Naive thymus-derived CD8-positive, alpha-beta T cell (primary cell): ENCODE measurements at places on chromosomes 3 and 15.

GRCh38 chr15:70783041-70783440 is 19.7 kb upstream of the UACA start:
- no peaks in the 10 kb centered on the region for H3K4me1 ChIP-seq
- H3K36me3 ChIP-seq: peaks cover 5% of the 10 kb centered on the region
- H3K4me3 ChIP-seq: no peak overlapping the region
- no peak for DNase-seq
- no peak overlapping the region for H3K27ac ChIP-seq
- H3K27me3 ChIP-seq: peaks cover 16% of the 10 kb centered on the region

GRCh38 chr15:67097930-67098740 is 32.7 kb downstream of the SMAD3 start:
- H3K27me3 ChIP-seq: no peaks in the 10 kb centered on the region
- peak overlapping the region; percentile 96 for H3K27ac ChIP-seq
- H3K4me3 ChIP-seq: peak overlapping the region; percentile 85
- H3K4me1 ChIP-seq: peaks cover 16% of the 10 kb centered on the region
- DNase-seq: no peak

GRCh38 chr3:169563775-169564059 is 99.8 kb downstream of the MECOM start:
- H3K4me1 ChIP-seq: no peaks in the 10 kb centered on the region
- H3K4me3 ChIP-seq: no peak overlapping the region
- DNase-seq: no peak
- peaks cover 2% of the 10 kb centered on the region for H3K27me3 ChIP-seq
- H3K36me3 ChIP-seq: no peaks in the 10 kb centered on the region

DNA sequence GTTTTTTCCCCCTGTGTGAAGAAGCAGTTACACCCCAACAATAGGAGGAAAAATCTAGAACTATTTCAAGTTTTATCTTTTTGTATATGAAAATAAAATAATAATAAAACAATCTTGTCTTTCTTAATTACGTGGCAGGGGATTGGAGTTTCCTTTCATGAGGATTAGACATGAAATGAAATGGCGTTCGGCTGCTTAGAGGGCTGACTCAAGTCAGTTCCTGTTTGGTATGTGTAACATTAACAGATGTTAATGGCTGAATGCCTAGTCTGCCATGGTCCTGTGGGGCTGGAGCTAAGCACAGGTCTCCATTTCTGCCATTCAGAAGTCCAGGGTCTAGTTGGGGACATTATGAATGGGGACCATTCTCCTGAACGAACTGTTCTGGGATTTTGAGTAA is 3.1 kb upstream of the EXOG start:
- DNase-seq: no peak
- H3K27me3 ChIP-seq: no peaks in the 10 kb centered on the region
- peak overlapping the region; percentile 6 for H3K4me3 ChIP-seq
- H3K4me1 ChIP-seq: peaks cover 17% of the 10 kb centered on the region
- no peaks in the 10 kb centered on the region for H3K36me3 ChIP-seq

GRCh38 chr3:160697637-160698380 is 20.8 kb downstream of the ARL14 start:
- no peaks in the 10 kb centered on the region for H3K36me3 ChIP-seq
- H3K27me3 ChIP-seq: peaks cover 1% of the 10 kb centered on the region
- DNase-seq: no peak
- H3K4me1 ChIP-seq: no peaks in the 10 kb centered on the region
- no peak overlapping the region for H3K27ac ChIP-seq

GRCh38 chr3:9352917-9353752 is 9.7 kb upstream of the THUMPD3 start:
- peak; percentile 47 for DNase-seq
- no peaks in the 10 kb centered on the region for H3K36me3 ChIP-seq
- peaks cover 5% of the 10 kb centered on the region for H3K4me1 ChIP-seq
- H3K27ac ChIP-seq: no peak overlapping the region

- peaks cover 67% of the 10 kb centered on the region for H3K4me1 ChIP-seq
- H3K36me3 ChIP-seq: peaks cover 40% of the 10 kb centered on the region
- H3K27me3 ChIP-seq: no peaks in the 10 kb centered on the region
- peak overlapping the region; percentile 97 for H3K27ac ChIP-seq
These were observed 24.3 kb downstream of the OXNAD1 start for GRCh38 chr3:16289144-16289889.

DNA sequence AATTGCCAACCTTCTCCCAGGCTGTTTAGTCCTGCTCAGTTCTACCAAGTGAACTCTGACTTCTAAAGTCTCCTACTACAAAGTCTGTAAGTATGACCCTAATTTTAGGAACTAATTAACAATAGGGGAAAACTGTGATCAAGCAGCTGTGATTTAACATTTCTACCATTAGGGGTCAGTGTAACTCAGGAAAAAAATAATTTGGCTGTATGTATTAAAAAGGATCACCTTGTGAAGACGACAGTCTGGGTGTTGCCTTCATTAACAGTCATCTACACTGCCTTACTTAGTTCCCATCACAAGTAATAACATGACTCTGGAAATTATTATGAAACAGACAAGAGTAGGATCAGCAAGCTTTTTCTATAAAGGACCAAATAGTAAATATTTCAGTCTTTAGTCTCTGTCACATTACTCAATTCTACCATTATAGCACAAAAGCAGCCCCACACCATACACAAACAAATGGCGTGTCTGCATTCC is 4.2 kb upstream of the NPHP3 start:
- peaks cover 2% of the 10 kb centered on the region for H3K27me3 ChIP-seq
- H3K4me1 ChIP-seq: peaks cover 13% of the 10 kb centered on the region
- no peak for DNase-seq
- no peak overlapping the region for H3K27ac ChIP-seq
- no peak overlapping the region for H3K4me3 ChIP-seq
- H3K36me3 ChIP-seq: no peaks in the 10 kb centered on the region

DNA sequence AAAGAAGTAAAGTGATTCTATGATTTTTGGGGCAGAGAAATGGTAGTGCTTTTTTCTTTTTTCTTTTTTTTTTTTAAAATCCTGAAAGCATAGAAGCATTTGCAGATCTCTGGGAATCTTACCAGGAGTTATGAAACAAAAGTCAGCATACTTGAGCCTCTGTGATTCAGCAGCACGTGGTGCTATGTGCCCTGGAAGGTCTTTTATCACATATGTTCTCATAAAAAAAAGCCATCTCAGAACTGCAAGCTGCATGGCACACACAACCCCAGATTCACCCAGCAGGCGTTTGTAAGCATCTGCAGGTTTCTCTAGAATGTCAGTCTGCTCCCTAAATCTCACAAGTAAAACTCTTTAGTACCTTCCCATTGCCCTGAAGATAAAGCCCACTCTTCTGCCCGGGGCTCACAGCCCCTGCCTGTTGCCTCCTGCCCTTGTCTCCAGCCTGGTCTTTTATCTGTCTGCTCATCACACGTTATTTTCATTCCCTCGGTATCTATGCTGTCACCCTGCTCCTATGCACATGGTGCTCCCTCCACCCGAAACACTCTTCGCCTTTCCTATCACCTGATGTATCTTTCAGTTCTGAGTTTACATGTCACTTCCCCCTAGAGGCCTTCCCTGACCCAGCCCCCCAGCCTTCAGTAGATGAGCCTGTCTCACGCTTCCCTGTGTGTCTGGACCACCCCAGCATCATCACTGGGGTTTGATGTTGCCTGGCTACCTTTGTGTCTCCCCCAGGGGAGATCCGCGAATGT is 72.4 kb downstream of the CHDH start:
- no peak overlapping the region for H3K4me3 ChIP-seq
- no peak for DNase-seq
- no peak overlapping the region for H3K27ac ChIP-seq
- peaks cover 7% of the 10 kb centered on the region for H3K27me3 ChIP-seq
- H3K36me3 ChIP-seq: no peaks in the 10 kb centered on the region

- H3K27me3 ChIP-seq: peaks cover 20% of the 10 kb centered on the region
- no peak overlapping the region for H3K4me3 ChIP-seq
- H3K27ac ChIP-seq: no peak overlapping the region
- no peak for DNase-seq
- H3K4me1 ChIP-seq: peaks cover 17% of the 10 kb centered on the region
These were observed 4.0 kb downstream of the TEX9 start for GRCh38 chr15:56369234-56369633.

DNA sequence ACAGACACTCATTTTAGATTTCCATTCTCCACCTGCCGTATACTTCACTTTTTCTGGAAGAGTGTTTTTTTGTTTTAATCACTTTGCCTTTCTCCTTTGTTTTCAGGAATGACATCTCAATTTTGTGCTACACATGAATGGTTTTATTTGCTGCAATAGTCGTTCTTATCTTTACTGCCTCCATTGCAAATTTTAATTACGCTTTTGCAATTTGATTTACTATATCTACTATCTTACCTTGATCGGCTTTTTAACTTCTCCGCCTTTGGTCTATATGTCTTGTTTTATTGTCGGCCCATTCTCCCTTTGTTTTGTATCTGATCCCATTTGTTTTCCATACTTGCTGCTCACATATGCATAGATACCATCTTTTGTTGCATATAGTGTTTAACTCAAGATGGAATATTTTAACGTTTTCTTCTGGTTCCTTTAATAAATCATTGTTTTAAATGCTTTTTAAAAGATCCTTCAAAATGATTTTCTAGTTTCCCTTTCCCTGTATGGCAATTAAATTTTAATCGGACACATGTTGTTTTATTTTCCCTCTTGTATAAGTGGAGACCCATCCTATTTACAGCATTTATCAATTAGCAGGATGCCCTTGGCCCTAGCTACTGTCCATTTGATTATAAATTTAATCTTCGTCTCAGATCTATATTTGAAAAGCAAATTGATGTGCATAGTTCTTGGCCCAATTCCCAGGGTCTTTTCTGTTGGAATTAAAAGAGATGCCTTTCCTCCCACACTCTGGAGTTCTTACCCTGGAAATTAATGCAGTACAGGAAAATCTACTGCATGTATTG is 97.2 kb upstream of the CNTN4 start:
- no peak for DNase-seq
- H3K27ac ChIP-seq: no peak overlapping the region
- no peaks in the 10 kb centered on the region for H3K27me3 ChIP-seq
- no peaks in the 10 kb centered on the region for H3K4me1 ChIP-seq
- H3K36me3 ChIP-seq: peaks cover 5% of the 10 kb centered on the region
- H3K4me3 ChIP-seq: no peak overlapping the region

GRCh38 chr3:45137656-45138181 is 8.5 kb downstream of the CDCP1 start:
- no peak overlapping the region for H3K27ac ChIP-seq
- H3K27me3 ChIP-seq: peaks cover 24% of the 10 kb centered on the region
- no peak for DNase-seq

DNA sequence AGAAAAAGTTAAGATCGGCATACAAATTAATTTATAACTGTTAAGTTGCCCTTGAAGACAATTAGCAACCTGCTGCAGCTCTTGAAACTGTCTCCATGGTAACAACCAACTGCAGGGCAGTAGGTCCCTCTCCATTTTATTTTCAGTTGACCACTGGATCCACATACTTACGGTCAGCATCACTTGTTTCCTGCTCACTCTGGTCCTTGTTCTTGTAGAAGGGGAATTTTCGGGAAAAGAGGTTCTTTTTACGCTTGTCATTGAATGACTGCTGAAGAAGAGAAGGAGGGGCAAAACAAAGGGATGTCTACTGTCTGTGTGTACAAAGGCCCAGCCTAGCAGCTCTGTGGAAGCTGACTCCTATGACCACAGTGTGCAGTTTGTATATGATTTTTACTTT is 46.8 kb upstream of the MELTF start:
- no peaks in the 10 kb centered on the region for H3K4me1 ChIP-seq
- no peak overlapping the region for H3K27ac ChIP-seq
- peaks cover 52% of the 10 kb centered on the region for H3K36me3 ChIP-seq
- no peaks in the 10 kb centered on the region for H3K27me3 ChIP-seq

DNA sequence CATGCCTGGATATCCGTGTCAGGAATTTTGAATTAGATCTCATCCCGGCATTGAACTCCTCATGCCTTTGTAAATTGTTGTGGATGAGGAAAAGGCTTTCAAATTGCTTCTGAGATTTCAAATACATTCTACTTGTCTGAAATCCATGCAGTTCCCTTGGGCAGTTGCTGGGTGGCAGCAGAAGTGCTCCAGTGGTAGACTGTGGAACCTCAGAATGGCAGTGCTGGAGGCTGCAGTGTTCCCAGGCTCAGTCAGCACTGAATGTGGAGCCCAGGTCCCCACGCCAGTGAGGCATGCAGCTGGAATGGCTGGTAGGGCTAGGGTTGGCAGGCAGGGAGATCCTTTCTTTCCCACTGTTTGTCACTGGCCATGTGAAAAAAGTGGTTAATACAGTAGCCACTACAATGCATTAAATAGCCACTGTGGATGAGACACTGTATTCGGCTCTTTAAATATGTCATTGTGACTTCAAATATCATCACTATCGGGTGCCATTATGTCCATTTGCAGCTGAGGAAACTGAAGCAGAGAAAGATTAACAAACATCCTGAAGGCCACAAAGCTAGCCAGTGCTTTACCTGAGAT is 98.6 kb downstream of the TPRG1 start:
- H3K4me1 ChIP-seq: peaks cover 10% of the 10 kb centered on the region
- DNase-seq: no peak
- no peaks in the 10 kb centered on the region for H3K36me3 ChIP-seq

- no peak overlapping the region for H3K4me3 ChIP-seq
- H3K27me3 ChIP-seq: no peaks in the 10 kb centered on the region
- no peaks in the 10 kb centered on the region for H3K36me3 ChIP-seq
- peaks cover 57% of the 10 kb centered on the region for H3K4me1 ChIP-seq
- no peak for DNase-seq
These were observed 46.2 kb upstream of the PLCL2 start for GRCh38 chr3:16838561-16838960.

DNA sequence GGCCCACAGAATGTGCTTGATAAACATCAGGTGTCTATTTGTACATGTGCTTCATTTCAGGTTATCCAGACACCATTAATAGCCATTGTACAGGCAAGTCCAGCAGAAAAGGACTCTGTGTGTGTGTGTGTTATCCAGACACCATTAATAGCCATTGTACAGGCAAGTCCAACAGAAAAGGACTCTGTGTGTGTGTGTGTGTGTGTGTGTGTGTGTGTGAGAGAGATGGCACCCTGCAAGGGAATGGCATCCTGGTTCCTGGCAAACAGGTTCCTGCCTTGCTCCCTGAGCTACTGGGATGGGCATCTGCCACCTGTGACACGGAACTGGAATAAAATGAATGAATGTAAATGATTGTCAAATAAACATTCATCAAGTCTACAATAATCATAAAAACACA is 11.7 kb downstream of the SUCLG2 start:
- no peaks in the 10 kb centered on the region for H3K27me3 ChIP-seq
- H3K4me3 ChIP-seq: no peak overlapping the region
- H3K36me3 ChIP-seq: peaks cover 28% of the 10 kb centered on the region
- peaks cover 89% of the 10 kb centered on the region for H3K4me1 ChIP-seq
- no peak overlapping the region for H3K27ac ChIP-seq

DNA sequence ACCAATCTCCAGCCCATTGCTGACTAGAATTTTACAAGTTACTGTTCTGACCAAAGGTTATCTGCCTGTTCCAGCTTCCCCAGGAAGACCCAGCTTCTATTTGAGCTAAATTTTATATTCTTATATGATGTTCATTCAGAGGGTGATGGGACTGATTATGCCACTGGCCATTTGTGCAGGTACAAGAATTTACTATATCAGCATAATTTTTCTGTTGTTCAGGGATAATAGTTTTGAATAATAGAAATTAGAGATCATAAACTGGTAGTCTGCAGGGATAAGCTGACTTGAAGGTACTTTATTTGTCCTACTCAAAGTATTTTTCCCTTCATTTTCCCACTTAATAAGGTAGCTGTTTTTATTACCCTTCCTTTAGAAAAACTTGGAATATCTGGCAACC is 222.6 kb upstream of the MRPL3 start:
- peaks cover 10% of the 10 kb centered on the region for H3K27me3 ChIP-seq
- no peak for DNase-seq
- H3K4me3 ChIP-seq: no peak overlapping the region
- H3K4me1 ChIP-seq: no peaks in the 10 kb centered on the region
